Lower lobe of right lung (tissue), 2 donors: ENCODE measurements at places on chromosomes 2 and 18. TPM values are rescaled to one million over a fixed set of nuclear protein-coding genes. Genes with fewer than 3 reads are reported as not detected.

VWC2L gene
- total RNA-seq, result not detected

DOK6 gene
- total RNA-seq, result 3.2 TPM

C2orf72 gene
- total RNA-seq, result 0.97 TPM

NTSR2 gene
- total RNA-seq, result not detected

FSHR gene
- total RNA-seq, result not detected

- H3K36me3 ChIP-seq, result no peaks in the 10 kb centered on the region
- no peaks in the 10 kb centered on the region for H3K4me1 ChIP-seq
- no peak overlapping the region for H3K4me3 ChIP-seq
- no peak overlapping the region for H3K27ac ChIP-seq
- H3K27me3 ChIP-seq, result no peaks in the 10 kb centered on the region
Observed at GRCh38 chr2:83757329-83757728, 701.8 kb downstream of the SUCLG1 start.

DNA sequence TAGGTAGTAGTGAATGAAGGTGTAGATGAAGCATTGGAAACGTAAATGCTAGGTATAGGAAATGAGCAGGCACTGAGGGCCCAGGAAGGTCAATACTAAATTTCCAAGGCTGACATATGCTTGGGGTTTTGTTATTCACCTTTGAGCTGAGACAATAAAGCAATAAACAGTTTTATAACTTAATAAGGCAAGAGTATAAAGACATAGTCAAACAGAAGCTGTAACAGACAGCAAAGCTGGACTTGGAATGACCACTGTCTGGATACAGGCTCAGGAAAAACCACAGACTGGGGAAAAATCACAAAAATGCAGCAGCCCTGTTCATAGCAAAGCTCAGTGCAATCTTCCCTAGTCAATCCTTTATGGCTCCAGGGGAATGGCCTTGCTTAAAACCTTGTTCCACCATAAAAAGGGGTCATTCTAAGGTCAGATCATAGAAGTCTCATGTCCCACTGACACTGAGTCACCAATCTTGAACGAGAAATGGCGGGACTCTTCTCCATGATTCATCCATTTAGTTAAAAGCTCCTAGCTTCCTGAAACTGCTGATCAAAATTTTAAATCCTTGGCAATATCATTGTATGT lies 493.3 kb downstream of the CMPK2 start:
- no peak overlapping the region for H3K4me3 ChIP-seq
- no peaks in the 10 kb centered on the region for H3K27me3 ChIP-seq
- DNase-seq, result no peak
- H3K36me3 ChIP-seq, result no peaks in the 10 kb centered on the region
- no peak overlapping the region for H3K27ac ChIP-seq

DNA sequence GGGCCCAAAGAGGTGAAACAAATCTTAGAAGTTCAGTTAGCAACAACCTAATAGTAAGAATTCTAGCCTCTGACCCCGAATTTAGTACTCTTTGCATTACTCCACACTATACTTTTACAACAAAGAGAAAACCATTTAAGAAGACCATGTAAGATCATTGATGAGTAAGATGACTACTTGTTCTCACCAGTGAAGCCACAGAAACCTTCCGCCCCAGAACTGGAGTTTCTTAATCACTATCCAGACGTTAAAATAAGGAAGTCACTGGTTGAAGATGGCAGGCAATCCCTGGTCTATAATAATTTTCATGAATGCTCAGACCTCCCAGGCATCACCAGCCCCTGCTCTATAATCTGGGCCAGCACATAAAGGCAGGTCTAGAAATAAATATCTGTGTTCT lies 95.0 kb downstream of the TMEM163 start:
- H3K4me1 ChIP-seq, result no peaks in the 10 kb centered on the region
- no peak overlapping the region for H3K4me3 ChIP-seq
- H3K36me3 ChIP-seq, result no peaks in the 10 kb centered on the region
- no peak overlapping the region for H3K27ac ChIP-seq
- no peaks in the 10 kb centered on the region for H3K27me3 ChIP-seq

GRCh38 chr2:69505710-69506109 lies 68.5 kb upstream of the NFU1 start:
- no peak for DNase-seq
- H3K36me3 ChIP-seq, result peaks cover 79% of the 10 kb centered on the region
- no peaks in the 10 kb centered on the region for H3K4me1 ChIP-seq
- no peak overlapping the region for H3K27ac ChIP-seq

GRCh38 chr2:182436252-182436651 lies 9.4 kb upstream of the PDE1A start:
- no peak overlapping the region for H3K27ac ChIP-seq
- no peaks in the 10 kb centered on the region for H3K4me1 ChIP-seq
- H3K36me3 ChIP-seq, result no peaks in the 10 kb centered on the region
- no peak for DNase-seq

- H3K36me3 ChIP-seq, result no peaks in the 10 kb centered on the region
- no peak overlapping the region for H3K27ac ChIP-seq
- H3K4me3 ChIP-seq, result no peak overlapping the region
Observed at GRCh38 chr2:235026649-235027557, 75.1 kb downstream of the SH3BP4 start.

DNA sequence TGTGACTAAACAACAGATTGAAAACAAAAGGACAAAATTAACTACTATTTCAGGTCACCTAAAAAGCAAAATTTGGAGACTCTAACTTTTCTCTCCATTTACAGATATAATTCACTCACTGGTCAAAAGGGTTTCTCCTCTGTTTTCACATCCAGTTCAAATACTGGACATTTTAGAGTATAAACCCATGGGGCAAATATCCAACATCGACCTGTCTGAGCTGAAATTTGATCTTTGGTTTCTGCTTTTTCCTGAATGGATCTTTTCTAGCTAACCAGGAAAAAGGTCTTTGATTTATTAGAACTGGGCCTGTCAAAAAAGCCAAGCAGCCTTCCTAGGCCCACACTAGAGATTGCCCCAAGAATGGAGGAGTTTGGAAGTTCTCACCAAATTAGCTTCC lies 69.3 kb upstream of the SATB2 start:
- H3K27ac ChIP-seq, result no peak overlapping the region
- H3K27me3 ChIP-seq, result no peaks in the 10 kb centered on the region
- no peak overlapping the region for H3K4me3 ChIP-seq
- no peaks in the 10 kb centered on the region for H3K4me1 ChIP-seq
- H3K36me3 ChIP-seq, result no peaks in the 10 kb centered on the region

- no peak overlapping the region for H3K27ac ChIP-seq
- no peak overlapping the region for H3K4me3 ChIP-seq
- no peaks in the 10 kb centered on the region for H3K36me3 ChIP-seq
- no peaks in the 10 kb centered on the region for H3K4me1 ChIP-seq
- no peak for DNase-seq
Observed at GRCh38 chr2:44533508-44533907, 171.8 kb downstream of the CAMKMT start.

DNA sequence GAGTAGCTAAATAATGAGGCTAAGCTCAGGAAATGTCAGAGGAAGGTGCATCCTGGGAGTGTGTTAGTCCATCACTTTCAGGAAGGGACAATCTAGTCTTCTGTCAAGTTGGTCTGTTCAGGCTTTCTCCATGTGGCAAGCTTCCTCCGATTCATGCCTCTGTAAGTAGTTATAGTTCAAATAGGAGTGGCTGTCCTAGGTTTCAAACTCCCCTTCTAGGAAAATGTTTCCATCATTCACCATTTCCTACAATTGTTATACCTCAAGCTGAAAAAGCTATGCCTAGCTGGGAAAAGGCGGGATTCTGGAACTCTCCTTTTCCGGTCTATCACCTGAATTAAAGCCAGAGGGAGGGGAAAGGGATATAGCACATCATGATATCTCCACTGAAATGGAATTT lies 287.7 kb upstream of the ZSWIM2 start:
- H3K36me3 ChIP-seq, result no peaks in the 10 kb centered on the region
- no peaks in the 10 kb centered on the region for H3K27me3 ChIP-seq
- no peak for DNase-seq
- no peak overlapping the region for H3K4me3 ChIP-seq

DNA sequence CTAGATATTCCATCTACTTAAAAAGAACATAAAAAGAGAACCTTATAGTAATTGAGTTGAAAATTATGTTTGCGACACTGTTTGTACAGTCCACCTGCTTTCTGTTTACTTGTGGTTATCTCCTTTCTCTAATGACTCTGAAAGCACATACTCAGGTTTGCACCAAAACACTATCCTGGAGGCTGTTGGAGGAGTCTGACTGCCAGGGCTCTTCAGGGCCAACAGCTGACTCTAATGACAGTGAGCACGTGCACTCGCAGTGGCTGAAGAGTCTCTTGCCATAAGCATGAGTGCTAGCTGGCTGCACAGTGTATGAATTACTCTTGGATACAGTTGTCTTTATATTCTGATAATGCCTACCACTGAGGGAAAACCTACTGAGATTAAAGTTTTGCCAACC lies 16.7 kb upstream of the GLS start:
- no peaks in the 10 kb centered on the region for H3K36me3 ChIP-seq
- H3K27ac ChIP-seq, result no peak overlapping the region
- no peak overlapping the region for H3K4me3 ChIP-seq
- H3K4me1 ChIP-seq, result peaks cover 30% of the 10 kb centered on the region

DNA sequence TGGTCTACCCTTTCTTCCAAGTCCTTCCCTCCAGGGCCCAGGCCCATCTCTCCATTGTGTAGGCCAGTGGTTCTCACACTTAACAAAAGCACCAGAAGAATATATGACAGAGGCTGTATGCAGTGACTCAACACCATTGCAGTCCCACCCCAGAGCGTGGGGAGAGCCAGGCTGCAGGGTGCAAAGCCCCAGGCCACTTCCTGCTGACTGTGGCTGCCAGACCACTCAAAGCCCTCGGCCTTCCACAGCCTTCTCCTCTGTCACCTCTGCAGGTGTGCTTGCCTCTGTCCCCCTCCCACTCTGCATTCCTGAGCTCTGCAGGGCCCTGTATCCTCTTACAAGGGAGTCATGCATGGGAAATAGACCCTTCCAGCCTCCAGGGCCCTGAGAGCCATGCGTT lies 40.4 kb upstream of the ARHGEF4 start:
- H3K36me3 ChIP-seq, result no peaks in the 10 kb centered on the region
- no peak overlapping the region for H3K27ac ChIP-seq
- no peak overlapping the region for H3K4me3 ChIP-seq
- H3K4me1 ChIP-seq, result peaks cover 11% of the 10 kb centered on the region

- no peaks in the 10 kb centered on the region for H3K4me1 ChIP-seq
- H3K27me3 ChIP-seq, result no peaks in the 10 kb centered on the region
Observed at GRCh38 chr18:8493141-8493540, 116.1 kb upstream of the RAB12 start.

- H3K4me1 ChIP-seq, result peaks cover 6% of the 10 kb centered on the region
- no peak overlapping the region for H3K4me3 ChIP-seq
- no peak for DNase-seq
Observed at GRCh38 chr2:43412114-43412753, 183.6 kb downstream of the THADA start.

- H3K27me3 ChIP-seq, result no peaks in the 10 kb centered on the region
- H3K4me3 ChIP-seq, result no peak overlapping the region
- peaks cover 5% of the 10 kb centered on the region for H3K4me1 ChIP-seq
- no peaks in the 10 kb centered on the region for H3K36me3 ChIP-seq
- no peak for DNase-seq
- no peak overlapping the region for H3K27ac ChIP-seq
Observed at GRCh38 chr2:46519265-46519664, 39.9 kb downstream of the TMEM247 start.

GRCh38 chr2:238277695-238278094 lies 10.7 kb downstream of the PER2 start:
- H3K4me1 ChIP-seq, result peaks cover 20% of the 10 kb centered on the region
- H3K36me3 ChIP-seq, result peaks cover 47% of the 10 kb centered on the region
- no peak overlapping the region for H3K27ac ChIP-seq
- H3K27me3 ChIP-seq, result no peaks in the 10 kb centered on the region

DNA sequence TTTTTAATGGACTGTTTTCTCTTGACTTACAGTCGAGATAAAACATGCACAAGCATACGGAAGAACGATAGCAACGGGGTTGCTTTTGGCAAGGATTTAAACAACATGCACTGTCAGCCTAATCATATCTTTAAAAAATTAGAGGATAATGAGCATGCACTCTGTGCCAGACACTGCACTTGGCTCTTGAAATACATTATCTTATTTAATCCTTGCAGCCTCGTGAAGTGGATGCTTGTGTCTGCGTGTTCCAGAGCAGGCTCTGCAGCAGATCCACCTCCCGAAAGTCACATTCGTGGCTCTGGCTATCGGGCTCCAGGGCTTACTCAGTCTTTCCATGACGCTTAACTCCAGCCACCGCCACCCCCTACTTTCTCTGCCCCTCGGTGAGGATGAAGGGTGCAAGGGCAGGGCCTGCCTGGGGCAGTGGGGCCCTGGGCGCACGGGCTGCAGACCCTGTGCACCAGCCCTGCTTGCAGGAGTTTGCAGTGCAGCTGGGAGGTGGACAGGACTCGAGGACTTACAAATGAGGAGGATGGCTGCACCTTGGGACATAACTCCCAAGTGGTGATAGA lies 61.7 kb downstream of the ACKR3 start:
- no peaks in the 10 kb centered on the region for H3K4me1 ChIP-seq
- no peak overlapping the region for H3K27ac ChIP-seq
- no peaks in the 10 kb centered on the region for H3K36me3 ChIP-seq
- no peak for DNase-seq
- no peak overlapping the region for H3K4me3 ChIP-seq

DNA sequence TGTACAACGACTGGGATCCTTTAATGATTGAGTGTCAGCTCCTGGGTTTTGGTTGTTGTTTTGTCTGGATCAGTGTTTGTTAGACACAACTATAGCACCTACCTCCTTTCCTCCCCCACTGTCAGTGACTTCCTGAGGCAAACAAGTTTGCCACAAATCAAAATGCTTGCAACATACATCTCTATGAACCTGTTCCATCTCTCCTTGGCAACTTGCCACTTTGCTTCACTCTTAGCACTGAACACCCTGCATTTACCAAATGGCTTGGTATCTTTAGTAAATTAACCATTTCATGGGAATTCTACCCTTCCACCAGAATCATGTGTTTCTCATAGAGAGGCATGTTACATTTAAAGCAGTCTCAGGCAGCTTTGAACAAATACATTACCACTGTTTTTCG lies 301.1 kb upstream of the TANK start:
- no peak overlapping the region for H3K27ac ChIP-seq
- H3K4me3 ChIP-seq, result no peak overlapping the region
- H3K4me1 ChIP-seq, result no peaks in the 10 kb centered on the region
- no peaks in the 10 kb centered on the region for H3K36me3 ChIP-seq
- H3K27me3 ChIP-seq, result no peaks in the 10 kb centered on the region

DNA sequence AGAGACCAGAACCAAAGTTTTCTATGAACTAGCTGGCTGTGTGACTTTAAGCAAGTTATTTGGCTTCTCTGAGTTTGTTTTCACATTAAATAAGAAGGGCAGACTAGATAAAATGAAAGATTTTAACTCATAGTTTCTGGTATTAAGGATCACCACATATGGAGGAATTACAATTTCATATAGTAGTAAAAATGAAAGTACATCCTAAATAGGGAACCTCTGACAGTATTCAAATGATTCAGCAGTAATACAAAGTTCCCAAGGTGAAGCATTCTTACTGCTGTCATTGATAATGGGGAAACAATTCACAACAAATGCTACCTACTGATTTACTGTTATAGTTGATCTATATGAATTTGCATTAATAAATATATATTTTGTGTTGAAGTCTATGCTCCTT lies 170.3 kb upstream of the VRK2 start:
- DNase-seq, result no peak
- H3K4me1 ChIP-seq, result no peaks in the 10 kb centered on the region
- H3K27ac ChIP-seq, result no peak overlapping the region
- H3K36me3 ChIP-seq, result no peaks in the 10 kb centered on the region
- no peak overlapping the region for H3K4me3 ChIP-seq

- no peaks in the 10 kb centered on the region for H3K36me3 ChIP-seq
- peaks cover 8% of the 10 kb centered on the region for H3K27me3 ChIP-seq
- H3K27ac ChIP-seq, result no peak overlapping the region
- H3K4me1 ChIP-seq, result no peaks in the 10 kb centered on the region
- no peak overlapping the region for H3K4me3 ChIP-seq
- DNase-seq, result no peak
Observed at GRCh38 chr2:240348522-240348921, 86.9 kb upstream of the GPC1 start.

GRCh38 chr18:59311631-59312030 lies 6.8 kb downstream of the CPLX4 start:
- H3K36me3 ChIP-seq, result no peaks in the 10 kb centered on the region
- H3K4me1 ChIP-seq, result peaks cover 6% of the 10 kb centered on the region
- peaks cover 21% of the 10 kb centered on the region for H3K27me3 ChIP-seq
- H3K4me3 ChIP-seq, result no peak overlapping the region
- H3K27ac ChIP-seq, result no peak overlapping the region
